ENCODE measurements at places on chromosomes 6 and 20. TPM values are rescaled to one million over a fixed set of nuclear protein-coding genes. Genes with fewer than 3 reads are reported as not detected.

The ARFRP1 gene
- 37.4 TPM for polyA plus RNA-seq

The GPX5 gene
- polyA plus RNA-seq = not detected

- DNase-seq = no peak
- no peaks in the 10 kb centered on the region for H3K36me3 ChIP-seq
- H3K4me3 ChIP-seq = no peak overlapping the region
Observed at GRCh38 chr6:106765496-106765895, 136.1 kb downstream of the QRSL1 start.

DNA sequence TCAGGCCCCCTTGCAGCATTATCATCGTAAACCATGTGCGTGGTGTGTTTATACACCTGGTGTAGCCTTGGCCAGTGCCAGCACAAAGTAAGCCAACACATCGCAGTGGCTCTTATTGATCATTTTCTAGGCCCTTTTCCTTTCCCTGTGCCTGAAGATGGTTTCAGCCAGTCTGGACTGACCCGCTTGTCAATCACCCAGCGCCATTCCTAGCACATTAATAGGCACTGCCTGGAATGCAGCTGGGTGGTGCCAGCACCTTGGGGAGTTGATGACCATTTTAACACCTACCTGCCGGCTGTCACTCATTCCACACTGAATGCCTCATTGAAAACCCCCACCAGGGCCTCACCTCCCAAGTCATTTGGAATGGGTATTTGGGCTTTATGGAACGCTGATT lies 4.9 kb upstream of the UQCC2 start:
- H3K27me3 ChIP-seq = no peaks in the 10 kb centered on the region
- peak overlapping the region; percentile 44 for H3K27ac ChIP-seq
- H3K4me3 ChIP-seq = no peak overlapping the region
- H3K4me1 ChIP-seq = peaks cover 39% of the 10 kb centered on the region
- no peaks in the 10 kb centered on the region for H3K36me3 ChIP-seq
- no peak for DNase-seq

DNA sequence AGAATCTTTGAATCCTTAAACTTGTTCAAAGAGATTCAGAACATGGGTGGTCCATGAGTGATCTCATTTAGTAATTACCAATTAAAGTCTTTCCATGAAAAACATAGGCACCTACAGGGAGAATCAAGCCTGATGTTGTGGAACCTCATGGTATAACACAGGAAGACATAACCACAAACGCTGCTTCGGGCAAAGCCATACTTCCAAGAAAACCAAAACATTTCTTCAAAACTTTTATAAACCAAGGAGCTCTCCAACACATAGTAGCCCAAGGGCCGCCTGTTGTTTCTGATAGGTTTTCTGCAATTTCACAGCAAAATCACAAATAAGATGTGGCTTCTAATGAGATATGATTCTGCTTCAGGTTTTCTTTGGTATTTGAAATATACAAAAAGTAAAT lies 2.5 kb downstream of the CHD6 start:
- peaks cover 12% of the 10 kb centered on the region for H3K4me1 ChIP-seq
- no peaks in the 10 kb centered on the region for H3K36me3 ChIP-seq

DNA sequence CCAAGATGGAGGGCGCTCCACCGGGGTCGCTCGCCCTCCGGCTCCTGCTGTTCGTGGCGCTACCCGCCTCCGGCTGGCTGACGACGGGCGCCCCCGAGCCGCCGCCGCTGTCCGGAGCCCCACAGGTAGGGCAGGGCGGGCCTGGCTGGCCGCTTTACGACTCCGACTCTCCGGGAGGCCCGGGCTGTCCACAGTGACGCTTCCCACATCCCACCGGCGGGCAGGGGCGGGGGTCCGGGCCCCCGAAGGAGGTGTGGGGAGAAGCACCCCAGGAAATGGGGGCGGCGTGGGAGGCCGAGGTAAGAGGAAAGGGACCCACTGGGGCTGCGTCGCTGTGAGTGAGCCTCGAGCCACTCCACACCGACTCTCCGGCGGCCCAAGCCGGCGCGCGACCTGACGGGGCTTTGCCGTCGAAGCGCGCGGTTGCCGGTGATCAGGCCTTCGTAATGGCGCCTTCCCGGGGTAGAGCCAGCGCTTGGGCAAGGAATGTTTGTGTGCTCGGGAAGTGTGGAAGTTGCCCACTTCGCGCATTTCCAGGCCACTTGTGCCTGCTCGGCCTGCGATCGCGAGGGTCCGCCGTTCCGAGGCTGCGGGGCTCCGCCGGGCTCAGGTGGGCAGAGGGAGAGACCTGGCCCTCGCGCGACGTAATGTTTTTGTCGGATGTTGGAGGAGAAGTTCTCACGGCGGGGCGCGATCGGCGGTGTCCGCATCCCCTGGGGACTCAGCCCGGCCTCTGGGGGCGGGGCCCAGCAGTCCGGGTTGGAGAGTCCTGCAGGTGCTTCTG lies 427 bp downstream of the GINM1 start:
- peak overlapping the region; percentile 65 for H3K4me3 ChIP-seq
- DNase-seq = no peak
- peaks cover 26% of the 10 kb centered on the region for H3K4me1 ChIP-seq
- no peaks in the 10 kb centered on the region for H3K27me3 ChIP-seq

GRCh38 chr6:7261032-7261841 lies 51.8 kb downstream of the SSR1 start:
- H3K4me3 ChIP-seq = peak overlapping the region; percentile 51
- no peaks in the 10 kb centered on the region for H3K36me3 ChIP-seq
- H3K27me3 ChIP-seq = no peaks in the 10 kb centered on the region
- H3K4me1 ChIP-seq = peaks cover 16% of the 10 kb centered on the region

DNA sequence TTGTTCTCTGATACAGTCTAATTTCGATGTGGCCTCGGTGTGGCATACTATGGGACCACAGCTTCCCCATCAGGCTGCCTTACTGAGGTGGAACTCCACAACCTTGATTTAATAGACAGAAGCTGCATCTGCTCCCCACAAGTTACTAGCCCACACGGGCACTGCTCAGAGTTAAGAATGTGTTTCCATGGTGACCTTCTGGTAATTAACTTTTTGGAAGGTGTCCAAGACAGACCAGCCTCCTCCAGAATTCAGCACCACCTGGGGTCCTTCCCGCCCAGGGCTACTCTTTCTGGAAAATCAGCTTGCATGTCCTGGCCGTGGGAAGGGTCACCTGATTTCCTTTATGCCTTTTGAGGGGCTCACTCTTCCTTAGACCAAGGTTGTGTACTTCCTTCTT lies 48.7 kb upstream of the CDH4 start:
- peaks cover 22% of the 10 kb centered on the region for H3K27me3 ChIP-seq
- H3K36me3 ChIP-seq = no peaks in the 10 kb centered on the region
- no peak for DNase-seq

The ETV7 gene
- polyA plus RNA-seq = 0.25 TPM

DNA sequence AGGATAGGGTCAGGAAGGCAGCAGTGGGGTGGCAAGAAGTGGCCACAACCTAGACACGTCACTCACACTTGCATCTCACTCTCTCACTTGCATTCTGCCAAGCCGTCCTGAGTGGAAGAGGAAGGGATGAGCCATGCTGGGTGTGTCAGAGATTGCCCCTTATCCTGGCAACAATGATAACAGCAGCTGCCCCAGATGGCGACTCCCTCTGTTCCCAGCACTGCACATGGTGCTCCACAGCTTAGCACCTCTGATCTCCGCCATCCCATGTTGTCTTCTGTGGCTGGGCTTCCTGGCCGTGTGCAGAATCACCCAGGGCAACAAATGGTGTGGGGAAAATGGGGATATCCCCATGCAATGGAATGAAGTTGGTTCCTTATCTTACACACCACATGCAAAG lies 11.1 kb downstream of the KCNB1 start:
- H3K27ac ChIP-seq = no peak overlapping the region
- no peak for DNase-seq
- no peaks in the 10 kb centered on the region for H3K4me1 ChIP-seq
- H3K36me3 ChIP-seq = no peaks in the 10 kb centered on the region

GRCh38 chr6:25670208-25670607 lies 18.2 kb downstream of the SCGN start:
- no peaks in the 10 kb centered on the region for H3K36me3 ChIP-seq
- no peaks in the 10 kb centered on the region for H3K4me1 ChIP-seq
- H3K27ac ChIP-seq = no peak overlapping the region
- H3K27me3 ChIP-seq = no peaks in the 10 kb centered on the region
- H3K4me3 ChIP-seq = no peak overlapping the region

DNA sequence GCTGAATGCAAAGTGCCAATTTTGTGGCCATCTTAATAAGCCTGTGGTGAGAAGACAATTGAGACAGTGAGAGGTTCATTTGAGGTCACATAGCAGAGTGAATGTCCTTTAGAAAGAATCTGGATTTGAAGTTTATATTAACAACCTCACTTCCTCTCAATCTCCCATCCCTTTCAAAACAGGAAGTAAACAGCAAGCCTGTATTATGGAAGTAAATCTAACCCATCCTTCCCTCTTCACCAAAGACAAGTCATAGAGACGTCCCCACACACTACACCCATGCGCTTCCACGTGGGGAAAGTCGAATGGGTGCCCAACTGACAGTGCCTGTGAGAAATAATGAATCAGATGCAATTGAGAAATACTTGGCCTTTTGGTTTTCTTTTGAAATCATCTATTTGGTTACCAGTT lies 28.8 kb upstream of the CCND3 start:
- no peak overlapping the region for H3K27ac ChIP-seq
- H3K27me3 ChIP-seq = no peaks in the 10 kb centered on the region
- DNase-seq = no peak
- H3K4me3 ChIP-seq = no peak overlapping the region

The RBBP9 gene
- polyA plus RNA-seq = 17.9 TPM

DNA sequence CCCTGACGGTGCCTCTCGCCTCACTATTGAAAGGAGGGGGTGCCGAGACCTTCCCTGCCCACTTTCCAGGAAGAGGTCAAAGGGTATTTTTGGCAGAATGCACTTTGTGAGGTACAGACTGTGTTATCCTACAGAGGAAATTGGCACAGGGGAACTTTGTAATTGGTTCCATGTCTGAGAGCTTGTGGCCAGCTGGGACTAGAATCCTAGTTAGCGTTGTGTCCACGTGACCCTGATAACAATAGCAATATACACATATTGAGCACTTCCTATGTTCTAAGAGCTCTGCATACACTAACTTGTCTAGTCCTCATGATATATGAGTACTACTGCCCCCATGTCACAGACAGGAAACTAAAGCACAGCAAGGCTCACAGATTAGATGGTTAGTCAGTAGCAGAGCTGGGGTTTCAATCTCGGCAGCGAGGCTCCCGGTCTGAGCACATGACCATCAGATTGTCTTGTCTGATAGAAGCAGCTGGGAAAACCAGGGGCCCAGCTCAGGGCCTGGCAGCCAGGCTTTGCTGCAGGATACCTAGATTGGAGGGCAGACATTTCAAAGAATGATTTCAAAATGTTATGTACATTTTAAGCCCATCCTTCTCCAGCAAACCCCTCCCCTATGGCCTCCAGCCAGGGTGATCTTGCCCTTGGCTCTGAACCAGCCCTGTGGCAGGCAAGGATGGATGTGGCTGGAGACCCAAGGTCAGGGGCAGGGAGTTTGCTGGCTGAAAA lies 1.4 kb downstream of the MAPK13 start:
- peaks cover 30% of the 10 kb centered on the region for H3K4me1 ChIP-seq
- no peak overlapping the region for H3K27ac ChIP-seq
- no peak for DNase-seq
- no peaks in the 10 kb centered on the region for H3K27me3 ChIP-seq
- H3K4me3 ChIP-seq = peak overlapping the region; percentile 69
- H3K36me3 ChIP-seq = no peaks in the 10 kb centered on the region

GRCh38 chr6:138563231-138563630 lies 63.9 kb upstream of the NHSL1 start:
- DNase-seq = no peak
- H3K27ac ChIP-seq = no peak overlapping the region
- H3K27me3 ChIP-seq = no peaks in the 10 kb centered on the region
- no peak overlapping the region for H3K4me3 ChIP-seq

All from keratinocyte (primary cell).